ENCODE measurements at places on chromosomes 2 and 18. TPM values are rescaled to one million over a fixed set of nuclear protein-coding genes. Genes with fewer than 3 reads are reported as not detected.

GRCh38 chr2:37507051-37507410 lies 162.6 kb downstream of the QPCT start:
- no peak overlapping the region for H3K27ac ChIP-seq
- no peaks in the 10 kb centered on the region for H3K27me3 ChIP-seq
- H3K4me3 ChIP-seq: no peak overlapping the region
- peaks cover 19% of the 10 kb centered on the region for H3K4me1 ChIP-seq
- H3K36me3 ChIP-seq: no peaks in the 10 kb centered on the region

DNA sequence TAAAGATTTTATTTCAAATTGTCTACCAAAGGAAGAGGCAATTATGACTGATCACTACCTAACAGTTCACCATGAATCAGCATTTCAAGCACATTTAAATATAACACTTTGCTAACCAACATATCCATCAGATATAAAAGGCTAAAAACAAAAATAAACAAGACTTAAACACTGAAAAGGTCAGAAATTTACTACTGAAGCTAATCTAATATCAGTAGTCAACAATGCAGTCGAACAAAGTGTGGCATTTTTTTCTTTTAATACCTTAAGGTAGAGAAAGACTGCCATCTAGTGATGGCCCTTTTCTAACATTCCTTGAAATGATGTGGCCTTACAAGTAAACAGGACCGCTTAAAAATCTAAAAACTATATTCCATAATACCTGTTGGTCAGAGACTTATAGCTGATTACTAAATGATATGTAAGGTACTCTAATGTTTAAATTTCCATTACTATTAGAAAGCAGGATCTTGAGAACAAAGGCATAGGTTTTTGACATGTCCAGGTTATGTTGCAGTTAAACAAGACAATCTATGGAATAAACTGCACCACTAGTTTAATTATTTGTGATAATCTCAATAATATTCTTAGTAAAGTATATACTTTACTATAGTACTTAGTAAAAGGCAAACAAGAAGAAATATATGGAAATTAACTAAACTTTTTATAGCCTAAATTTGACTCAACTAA lies 80.0 kb downstream of the EXOC6B start:
- no peaks in the 10 kb centered on the region for H3K27me3 ChIP-seq
- DNase-seq: peak; percentile 75
- H3K36me3 ChIP-seq: no peaks in the 10 kb centered on the region
- H3K27ac ChIP-seq: no peak overlapping the region
- H3K4me3 ChIP-seq: no peak overlapping the region

The AKAIN1 gene
- polyA plus RNA-seq: not detected

DNA sequence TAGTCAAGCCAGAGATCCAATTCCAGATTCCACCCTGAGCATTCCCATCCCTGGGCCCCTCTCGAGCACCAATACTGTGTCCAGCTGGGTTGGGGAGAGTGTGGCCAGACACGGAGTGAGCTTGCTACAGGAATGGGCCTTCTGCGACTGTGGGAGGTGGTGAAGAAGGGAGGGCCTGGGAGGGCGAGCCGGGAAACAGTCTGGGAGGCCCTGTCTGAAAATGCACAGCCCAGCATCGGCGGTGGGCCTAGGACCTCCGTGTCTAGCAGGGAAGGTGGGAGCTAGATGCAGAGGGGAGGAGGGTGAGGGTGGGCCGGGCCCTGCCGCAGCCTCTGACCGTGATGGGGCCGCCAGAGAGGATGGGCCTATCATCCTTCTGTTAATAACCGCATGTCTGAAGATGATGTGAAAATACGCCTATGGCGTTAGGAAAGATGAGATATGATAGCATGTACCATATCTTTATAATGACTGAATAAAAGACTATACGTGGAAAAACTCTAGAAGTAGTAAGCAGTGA lies 1.9 kb upstream of the OTOS start:
- no peak overlapping the region for H3K4me3 ChIP-seq
- no peak for DNase-seq
- no peaks in the 10 kb centered on the region for H3K4me1 ChIP-seq
- H3K27ac ChIP-seq: no peak overlapping the region

The LHCGR gene
- 0.09 TPM for polyA plus RNA-seq

Measured in hepatocyte (in vitro differentiated cells).